Stimulated activated CD4-positive, alpha-beta T cell treated with anti-CD3 and anti-CD28 coated beads, Interleukin-1b, Interleukin-23, amount 100 ng/mL, for 4 hours (primary cell): ENCODE measurements at places on chromosomes 16 and 17.
A peak's percentile ranks its signal among the peaks of the same experiment; 100 is the strongest.

GRCh38 chr16:85687651-85688471, 893 bp downstream of the GINS2 start:
- DNase-seq = no peak

DNA sequence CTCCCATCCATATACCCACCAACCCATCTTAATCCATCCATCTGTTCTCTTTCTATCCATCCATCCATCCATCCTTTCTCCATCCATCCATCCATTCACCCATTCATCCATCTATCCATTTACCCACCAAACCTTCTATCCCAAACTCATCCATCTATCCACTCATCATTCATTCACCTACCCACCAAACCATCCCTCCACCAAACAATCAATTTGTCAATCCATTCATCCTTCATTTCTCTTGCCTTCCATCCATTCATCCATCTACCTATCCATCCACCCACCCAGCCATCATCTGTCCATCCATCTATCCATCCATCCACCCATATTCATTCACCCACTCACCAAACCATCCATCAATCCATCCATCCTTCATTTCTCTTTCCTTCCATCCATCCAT, 44.6 kb upstream of the CIBAR2 start:
- no peak for DNase-seq

- peak; percentile 9 for DNase-seq
Observed at GRCh38 chr16:85479972-85480726, 133.0 kb upstream of the GSE1 start.

DNA sequence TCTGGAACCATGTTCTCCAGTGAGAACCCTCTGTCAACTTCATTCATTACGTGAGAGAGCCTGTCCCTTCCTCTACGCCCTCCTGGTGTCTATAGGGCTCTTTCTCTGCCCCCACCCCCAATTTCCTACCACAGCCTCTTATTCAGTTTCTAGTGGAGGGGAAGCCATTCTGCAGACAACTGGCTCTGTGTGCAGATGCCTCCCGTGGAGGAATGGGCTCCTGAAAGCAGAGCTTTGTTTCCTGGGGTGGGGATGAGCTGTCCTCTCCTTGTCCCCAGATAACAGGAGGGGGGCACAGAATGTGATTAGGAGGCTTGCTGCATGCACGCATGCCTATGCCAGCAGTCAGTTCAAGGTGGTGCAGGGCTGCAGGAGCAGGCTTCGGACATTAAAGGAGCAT, 31.6 kb downstream of the MMP15 start:
- no peak for DNase-seq

DNA sequence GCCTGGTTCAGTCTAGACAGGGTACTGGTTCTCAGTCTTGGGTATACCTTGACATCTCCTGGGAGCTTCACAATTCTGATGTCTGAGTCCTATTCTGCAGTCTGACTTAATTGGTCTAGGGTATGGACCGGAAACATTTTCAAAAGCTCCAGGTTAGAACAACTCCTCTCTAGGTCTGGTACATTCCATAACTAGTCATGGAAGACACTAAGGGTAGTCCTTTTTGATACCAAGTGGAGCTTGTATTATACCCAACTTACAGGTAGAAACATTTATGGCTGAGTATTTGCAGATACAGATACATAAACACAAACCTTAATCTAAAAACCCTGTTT, 5.0 kb downstream of the RPL23 start:
- no peak for DNase-seq

GRCh38 chr17:43334738-43335402, 63.9 kb upstream of the ARL4D start:
- DNase-seq = no peak

GRCh38 chr16:57446531-57447185, 527 bp downstream of the CIAPIN1 start:
- DNase-seq = no peak

GRCh38 chr16:26569793-26570192, 496.9 kb upstream of the C16orf82 start:
- no peak for DNase-seq

DNA sequence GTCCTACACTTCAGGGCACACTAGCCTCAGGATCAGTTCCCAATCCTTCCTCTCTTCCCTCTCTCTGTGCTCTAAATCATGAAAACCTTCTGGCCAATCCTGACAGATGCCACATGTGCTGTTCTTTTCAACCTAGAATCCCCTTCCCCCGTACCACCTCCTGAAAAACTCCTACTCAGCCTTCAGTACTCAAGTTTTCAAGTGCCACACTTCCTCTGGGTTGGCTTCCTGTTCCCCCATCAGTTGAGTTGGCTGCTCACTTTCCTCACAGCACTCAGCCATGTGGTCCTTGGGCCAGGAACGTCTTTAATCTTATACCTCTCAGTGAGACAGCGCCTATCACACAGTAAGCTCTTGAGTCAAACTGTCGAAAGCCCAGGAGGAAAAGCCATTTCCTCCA, 3.3 kb downstream of the ASPHD1 start:
- no peak for DNase-seq

- peak; percentile 23 for DNase-seq
Observed at GRCh38 chr17:73901661-73902415, 257.6 kb upstream of the SDK2 start.

- DNase-seq = no peak
Observed at GRCh38 chr16:80899809-80900592, 95.6 kb upstream of the CDYL2 start.

DNA sequence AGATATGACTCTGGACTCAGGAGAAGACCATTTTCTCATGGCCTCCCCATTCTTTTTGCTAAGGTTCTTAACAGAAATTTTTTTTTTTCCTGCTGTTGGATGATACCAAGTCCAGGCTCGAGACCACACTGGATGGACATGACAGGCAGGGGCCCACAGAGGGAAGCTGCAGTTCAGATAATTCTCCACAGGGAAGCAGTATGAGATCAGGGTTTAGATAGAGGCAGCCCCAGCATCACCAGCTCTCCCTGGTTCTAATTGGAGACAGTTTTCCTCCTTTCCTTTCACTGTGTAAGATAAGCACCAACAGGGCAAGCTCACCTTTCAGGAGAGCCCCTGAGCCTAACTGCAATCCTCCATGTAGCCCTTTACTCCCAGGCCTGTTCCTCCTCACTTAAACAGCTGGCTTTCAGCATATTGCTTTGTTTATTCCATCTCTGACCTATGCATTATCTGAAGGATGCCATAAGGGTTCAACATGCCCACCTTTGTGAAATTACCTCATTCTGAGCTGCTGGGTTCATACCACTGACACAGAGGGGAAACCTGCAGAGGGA, 108.1 kb downstream of the SNX11 start:
- no peak for DNase-seq

DNA sequence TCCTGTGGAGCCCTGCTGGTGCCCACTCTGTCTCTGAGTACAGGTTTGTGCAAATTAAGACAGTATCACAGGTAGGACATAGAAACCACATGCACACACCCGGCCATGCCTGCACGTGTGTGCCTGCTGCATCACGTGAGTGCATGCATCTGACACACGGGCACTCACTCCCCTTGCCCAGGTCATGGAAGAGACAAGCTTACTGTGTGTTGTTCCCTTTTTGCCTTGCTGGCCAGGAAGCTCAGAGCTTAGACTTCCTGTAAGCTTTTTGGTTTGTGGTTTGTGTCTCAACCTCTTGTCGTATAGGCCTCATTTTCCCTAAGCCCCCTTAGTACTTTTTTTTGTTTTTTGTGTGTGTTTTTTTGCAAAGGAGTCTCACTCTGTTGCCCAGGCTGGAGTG, 25.0 kb downstream of the ZNF469 start:
- DNase-seq = no peak

GRCh38 chr17:1890758-1891450, 61.1 kb downstream of the RPA1 start:
- no peak for DNase-seq
